ENCODE measurements at places on chromosomes 13 and 19.

- DNase-seq: no peak
Observed at GRCh38 chr13:91773591-91774227, 375.3 kb downstream of the GPC5 start.

DNA sequence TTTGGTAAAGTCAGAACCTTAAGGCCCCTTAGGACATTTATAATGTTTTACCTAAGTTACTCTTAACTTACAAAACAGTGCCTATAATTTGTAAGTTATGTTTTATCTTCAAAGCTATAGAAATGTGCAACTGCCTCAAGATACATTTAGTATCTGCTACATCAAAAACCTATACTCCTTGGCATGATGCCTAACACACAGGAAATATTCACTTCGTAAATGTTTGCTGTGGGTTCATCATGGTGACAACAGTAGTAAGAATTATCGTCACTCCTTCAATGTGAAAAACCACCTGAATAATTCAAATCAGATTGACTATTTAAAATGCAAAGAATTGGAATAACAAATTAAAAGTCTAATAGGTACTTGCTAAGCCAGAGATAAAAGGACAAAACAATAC, 184.1 kb downstream of the DIAPH3 start:
- no peak for DNase-seq

DNA sequence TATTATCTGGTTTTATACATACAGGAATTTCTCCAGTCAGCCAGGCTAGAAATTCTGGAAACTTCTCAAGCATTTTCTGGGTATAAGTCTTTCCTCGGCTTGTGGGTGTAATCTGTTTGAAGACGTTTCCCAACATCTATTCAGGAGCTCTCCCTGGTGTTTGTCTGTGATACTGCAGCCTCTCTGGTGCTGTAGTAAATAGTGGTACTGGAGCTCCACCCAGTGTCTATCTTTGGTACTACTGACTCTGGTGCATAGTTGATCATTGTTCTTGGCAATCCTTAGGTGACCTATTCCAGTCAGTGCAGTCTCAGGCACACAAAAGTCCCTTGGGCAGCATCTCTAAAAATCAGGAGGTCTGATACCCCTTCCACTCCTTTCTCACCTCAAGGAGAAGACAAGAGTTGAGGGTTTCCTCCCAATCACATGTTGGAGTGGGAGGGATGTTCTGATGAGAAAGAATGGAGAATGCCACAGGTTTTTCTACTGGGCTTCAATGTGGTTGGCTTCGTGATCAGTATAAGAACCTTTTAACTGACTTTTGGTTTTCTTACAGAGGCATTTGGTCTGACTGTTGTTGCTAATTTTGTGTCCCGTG, 115.5 kb downstream of the CYSLTR2 start:
- DNase-seq: peak; percentile 30

DNA sequence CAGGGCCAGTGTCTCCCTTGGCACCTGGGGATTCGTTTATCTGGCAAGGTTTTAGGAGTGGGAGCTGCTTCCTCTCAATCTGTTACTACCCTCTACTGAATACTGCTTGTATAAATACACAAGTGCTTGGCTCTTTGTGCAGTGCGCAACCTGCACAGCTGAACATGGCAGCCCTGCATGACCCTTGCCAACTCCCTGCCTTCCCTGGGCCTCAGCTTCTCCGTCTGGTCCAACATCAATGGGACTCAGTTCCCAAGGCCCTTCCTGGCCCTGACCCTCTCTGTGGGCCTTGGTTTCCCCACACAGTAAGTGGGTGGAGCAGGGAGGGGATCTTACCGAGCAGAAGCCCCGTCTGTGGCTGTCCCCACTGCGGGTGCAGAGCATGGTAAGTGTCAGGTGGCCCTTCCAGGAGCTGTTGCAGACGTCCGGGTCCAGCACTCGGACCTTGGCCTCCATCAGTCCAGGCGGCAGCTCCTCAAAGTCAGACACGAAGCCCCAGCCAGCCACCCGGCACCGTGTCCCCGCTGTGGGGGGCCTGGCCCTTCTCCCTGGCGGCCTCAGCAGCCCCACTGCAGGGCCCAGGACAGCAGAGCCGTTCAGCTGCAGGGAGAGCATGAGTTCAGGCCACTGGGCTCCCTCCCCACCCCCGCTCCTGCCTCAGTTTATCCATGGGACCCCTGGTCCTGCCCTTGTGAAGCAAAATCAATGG, 8.5 kb downstream of the PRSS57 start:
- no peak for DNase-seq

- peak; percentile 4 for DNase-seq
Observed at GRCh38 chr13:40206241-40207000, 460.0 kb downstream of the FOXO1 start.

GRCh38 chr13:24613128-24613527, 67.1 kb upstream of the ATP12A start:
- no peak for DNase-seq

- DNase-seq: no peak
Observed at GRCh38 chr19:49057636-49058234, at the start of gene CGB7. CGB7 (minus strand) TSS chr19:49057749; CDS start chr19:49055375, 2,374 bp downstream.

Measured in NCI-H2171 (cell line).